Immature natural killer cell (primary cell): ENCODE measurements at places on chromosomes 16 and 17. TPM values are rescaled to one million over a fixed set of nuclear protein-coding genes. Genes with fewer than 3 reads are reported as not detected.
A peak's percentile ranks its signal among the peaks of the same experiment; 100 is the strongest.

DNA sequence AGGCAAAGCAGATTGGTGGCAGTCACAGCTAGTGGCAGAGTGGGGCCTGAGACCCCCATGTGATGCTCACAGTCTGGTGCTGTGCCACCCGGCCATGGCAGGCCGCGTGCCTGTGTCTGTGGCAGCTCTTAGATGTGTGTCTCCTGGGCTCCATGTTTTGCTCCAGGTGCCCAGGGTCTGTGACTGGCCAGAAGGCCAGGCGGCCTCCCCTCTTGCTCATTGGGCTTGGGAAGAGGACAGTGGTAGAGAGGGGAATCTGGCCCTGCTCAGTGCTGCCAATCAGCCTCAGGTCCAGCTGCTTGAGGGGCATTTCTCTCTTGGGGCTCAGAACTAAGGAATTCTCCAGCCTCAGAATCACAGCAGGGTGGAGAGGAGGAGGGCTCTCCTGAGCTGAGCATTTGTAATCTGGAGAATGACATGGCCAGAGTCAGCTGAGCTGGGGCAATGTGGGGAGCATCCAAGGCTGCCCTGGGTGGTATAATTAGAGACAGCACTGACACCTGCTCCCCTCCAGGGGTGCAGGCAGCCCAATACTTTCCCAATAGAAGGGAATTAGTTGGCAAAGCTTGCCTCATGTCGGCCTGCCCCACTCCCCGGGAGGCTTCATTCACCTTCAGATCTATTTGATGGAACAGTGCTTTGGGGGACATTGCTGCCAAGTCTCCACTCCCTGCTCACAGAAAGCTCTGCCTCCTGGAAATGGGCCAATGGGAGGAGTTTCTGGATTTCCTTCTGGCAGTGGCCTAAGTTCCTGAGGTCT, 2.7 kb upstream of the LASP1NB start:
- H3K4me3 ChIP-seq, result no peak overlapping the region
- no peaks in the 10 kb centered on the region for H3K36me3 ChIP-seq
- H3K27ac ChIP-seq, result peak overlapping the region; percentile 9
- peaks cover 6% of the 10 kb centered on the region for H3K27me3 ChIP-seq
- H3K4me1 ChIP-seq, result peaks cover 43% of the 10 kb centered on the region
- no peak for DNase-seq

DNA sequence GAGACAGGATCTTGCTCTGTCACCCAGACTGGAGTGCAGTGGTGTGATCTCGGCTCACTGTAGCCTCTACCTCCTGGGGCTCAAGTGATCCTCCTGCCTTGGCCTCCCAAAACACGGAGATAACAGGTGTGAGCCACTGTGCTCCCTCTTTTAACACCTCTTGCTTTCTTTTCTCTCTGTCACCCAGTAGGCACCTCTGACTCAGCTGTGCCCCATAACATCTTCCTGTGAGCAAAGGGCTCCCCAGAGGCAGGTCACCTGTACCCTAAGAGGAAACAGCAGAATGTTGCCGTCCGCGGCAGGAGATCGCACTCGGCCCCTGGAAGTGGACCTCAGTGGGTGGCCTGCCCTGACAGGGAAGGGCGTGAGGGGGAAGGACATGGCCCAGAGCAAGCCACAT, 918 bp upstream of the NLRC3 start:
- peaks cover 4% of the 10 kb centered on the region for H3K36me3 ChIP-seq
- H3K4me3 ChIP-seq, result peak overlapping the region; percentile 99
- peak; percentile 45 for DNase-seq

CRISPLD2 gene
- 0.05 TPM for polyA plus RNA-seq

DNA sequence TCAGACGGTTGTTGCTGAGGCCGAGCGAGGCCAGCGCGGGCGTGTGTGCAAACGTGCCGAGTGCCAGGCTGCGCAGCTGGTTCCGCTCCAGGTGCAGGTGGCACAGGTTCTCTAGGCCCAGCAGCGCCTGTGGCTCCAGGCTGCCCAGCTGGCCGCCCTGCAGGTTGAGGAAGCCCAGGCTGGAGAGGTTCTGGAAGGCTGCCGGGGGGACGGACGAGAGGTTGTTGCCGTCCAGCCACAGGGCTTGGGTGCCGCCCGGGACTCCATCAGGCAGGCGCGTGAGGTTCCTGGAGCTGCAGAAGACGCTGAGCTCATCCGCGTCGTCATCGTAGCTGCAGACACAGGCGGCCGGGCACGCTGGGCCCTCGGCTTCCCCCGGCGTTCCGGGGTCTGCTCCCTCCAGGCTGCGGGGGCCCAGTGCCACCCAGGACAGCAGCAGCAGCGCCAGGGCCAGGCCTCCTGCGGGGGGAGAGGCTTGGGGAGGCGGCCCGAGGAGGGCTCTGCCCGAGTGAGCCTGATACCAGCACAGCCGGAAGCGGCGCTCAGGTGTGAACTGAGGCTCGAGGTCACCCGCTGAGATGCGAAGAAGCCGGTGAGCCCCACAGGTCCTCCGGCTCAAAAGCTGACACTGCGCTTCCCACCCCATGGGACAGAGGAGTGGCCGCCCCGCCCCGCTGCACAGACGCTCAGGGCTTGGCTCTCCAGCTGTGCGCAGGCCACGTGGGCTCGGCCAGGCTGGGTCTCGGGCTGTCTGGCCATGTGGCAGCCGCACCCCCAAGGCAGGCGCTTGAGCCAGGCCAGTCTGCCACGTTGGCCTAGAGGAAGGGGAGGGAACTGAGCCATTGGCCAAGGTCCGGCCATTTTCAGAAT, 1.3 kb downstream of the IGFALS start:
- H3K4me3 ChIP-seq, result no peak overlapping the region
- peaks cover 6% of the 10 kb centered on the region for H3K27me3 ChIP-seq
- H3K36me3 ChIP-seq, result peaks cover 5% of the 10 kb centered on the region
- H3K27ac ChIP-seq, result no peak overlapping the region
- no peaks in the 10 kb centered on the region for H3K4me1 ChIP-seq
- DNase-seq, result no peak

ZG16 gene
- polyA plus RNA-seq, result not detected

DNA sequence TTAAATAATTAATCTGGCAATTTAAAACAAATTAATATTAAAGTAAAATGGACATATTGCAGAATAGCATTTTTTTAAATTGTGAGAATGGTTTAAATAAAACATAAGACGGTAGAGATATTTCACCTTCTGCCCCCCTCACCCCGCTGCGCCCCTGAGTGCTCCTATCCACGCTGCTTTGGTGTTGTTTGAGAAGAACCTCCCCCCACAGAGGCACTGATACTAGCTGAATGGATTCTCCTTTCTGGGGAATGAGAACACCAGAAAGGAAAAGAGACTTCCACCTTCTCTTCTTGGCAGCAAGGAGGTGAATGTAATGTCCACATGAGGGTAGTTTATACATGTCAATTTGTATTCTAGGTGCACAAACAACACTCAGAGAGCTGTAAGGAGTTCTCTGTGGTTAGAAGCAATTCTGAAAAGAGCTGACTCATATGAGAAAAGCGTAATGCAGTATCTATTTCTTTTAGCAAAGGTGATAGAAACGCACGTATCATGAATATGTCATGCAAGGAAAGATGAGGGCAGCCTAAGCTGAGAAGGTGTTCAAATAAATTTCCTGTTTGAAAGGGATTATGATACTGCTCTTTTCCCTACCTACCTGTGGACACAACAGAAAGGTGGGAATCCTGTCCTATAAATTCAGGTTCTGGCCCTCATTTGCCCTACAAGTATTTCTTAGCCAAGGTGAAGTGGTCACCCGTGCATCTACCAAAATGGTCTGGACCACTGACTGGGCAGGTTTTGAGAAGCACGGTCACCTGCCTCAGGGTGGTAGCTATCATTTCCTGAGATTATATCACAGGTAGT, 126.9 kb downstream of the PARN start:
- peaks cover 19% of the 10 kb centered on the region for H3K4me1 ChIP-seq
- no peaks in the 10 kb centered on the region for H3K36me3 ChIP-seq
- H3K27ac ChIP-seq, result no peak overlapping the region

GRCh38 chr16:15961060-15961511, 11.7 kb downstream of the ABCC1 start:
- H3K36me3 ChIP-seq, result no peaks in the 10 kb centered on the region
- peaks cover 44% of the 10 kb centered on the region for H3K4me1 ChIP-seq
- DNase-seq, result peak; percentile 43
- peaks cover 2% of the 10 kb centered on the region for H3K27me3 ChIP-seq
- peak overlapping the region; percentile 95 for H3K27ac ChIP-seq

DNA sequence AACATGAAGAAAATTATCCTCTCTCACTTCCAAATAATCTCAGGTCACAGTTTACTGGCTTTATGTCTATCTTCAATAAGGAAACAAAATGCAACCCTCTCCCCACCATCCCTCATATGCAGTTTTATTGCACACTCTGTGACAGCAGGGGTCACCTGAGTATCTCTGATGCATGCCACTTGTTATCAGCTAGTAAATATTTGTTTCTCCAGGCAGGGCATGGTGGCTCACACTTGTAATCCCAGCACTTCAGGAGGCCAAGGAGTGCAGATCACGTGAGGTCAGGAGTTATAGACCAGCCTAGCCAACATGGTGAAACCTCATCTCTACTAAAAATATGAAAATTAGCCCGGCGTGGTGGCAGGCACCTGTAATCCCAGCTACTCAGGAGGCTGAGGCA, 61.1 kb downstream of the ADAMTS18 start:
- H3K4me1 ChIP-seq, result no peaks in the 10 kb centered on the region
- no peaks in the 10 kb centered on the region for H3K36me3 ChIP-seq
- H3K27ac ChIP-seq, result no peak overlapping the region
- H3K27me3 ChIP-seq, result peaks cover 3% of the 10 kb centered on the region
- DNase-seq, result no peak
- H3K4me3 ChIP-seq, result no peak overlapping the region

DNA sequence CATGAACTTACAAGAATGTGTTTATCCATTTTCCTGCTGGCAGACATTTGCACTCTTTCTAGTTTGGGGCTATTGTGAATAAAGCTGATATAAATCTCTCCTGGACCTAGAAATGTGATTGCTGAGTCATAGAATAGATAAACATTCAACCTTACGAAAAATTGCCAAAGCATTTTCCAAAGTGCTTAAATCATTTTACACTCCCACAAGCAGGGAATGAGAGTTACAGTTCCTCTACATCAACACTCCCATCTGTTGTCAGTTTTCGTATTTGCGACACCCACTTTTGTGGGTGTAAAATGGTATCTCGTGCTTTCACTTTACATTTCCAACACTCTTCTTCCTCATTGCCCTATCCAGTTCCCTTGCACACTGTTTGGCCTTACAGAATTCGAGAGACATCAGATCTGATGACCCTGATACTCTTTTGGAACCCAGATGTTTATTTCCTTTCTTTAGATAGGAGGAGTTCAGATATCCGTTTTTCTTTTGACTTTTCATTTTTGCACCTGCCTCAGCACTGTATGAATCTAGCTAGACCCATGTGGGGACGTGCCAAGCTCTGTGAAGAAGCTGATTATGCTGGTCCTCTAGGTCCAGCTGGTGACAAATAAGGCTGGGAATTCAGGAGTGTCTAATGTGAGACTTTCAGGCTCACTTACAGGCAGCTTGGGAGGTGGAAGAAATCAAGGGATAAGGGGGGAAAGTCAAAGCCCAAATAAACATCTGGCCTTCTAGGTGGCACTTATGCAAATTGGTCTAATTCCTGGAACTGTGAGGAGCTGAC, 14.0 kb downstream of the SOX9 start:
- no peaks in the 10 kb centered on the region for H3K4me1 ChIP-seq
- no peaks in the 10 kb centered on the region for H3K27me3 ChIP-seq
- H3K27ac ChIP-seq, result no peak overlapping the region
- no peaks in the 10 kb centered on the region for H3K36me3 ChIP-seq
- no peak for DNase-seq

DNA sequence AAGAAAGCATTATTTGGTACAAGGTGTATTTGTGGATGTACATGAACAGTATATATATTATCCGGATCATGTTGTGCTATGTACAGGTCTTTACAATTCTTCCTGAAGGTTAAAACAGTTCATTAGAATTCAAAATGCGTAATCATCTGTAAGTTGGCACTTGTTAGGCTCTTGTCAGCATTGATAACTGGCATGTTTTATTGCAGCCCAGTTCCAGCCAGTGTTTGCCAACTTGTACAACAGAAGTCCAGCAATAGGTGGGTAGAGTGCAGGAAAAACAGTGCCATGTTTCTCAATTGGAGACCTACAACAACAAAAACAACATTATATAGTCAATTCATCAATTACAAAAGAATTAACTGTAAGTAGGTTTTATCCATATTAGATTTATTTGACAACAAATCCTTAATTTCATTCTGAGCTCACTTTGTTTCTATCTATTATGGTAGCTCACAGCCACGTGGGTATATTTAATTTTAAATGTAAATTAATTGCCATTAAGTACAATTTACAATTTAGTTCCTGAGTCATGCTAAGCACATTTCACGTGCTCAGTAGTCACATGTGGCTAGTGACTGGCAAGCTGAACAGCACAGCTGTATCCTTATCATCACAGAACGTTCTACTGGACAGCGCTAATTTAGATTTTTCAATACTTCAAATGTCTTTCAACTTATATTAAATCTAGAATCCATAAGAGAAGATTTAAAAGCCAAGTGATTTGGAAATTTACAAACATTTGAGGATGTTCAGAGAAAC, 8.6 kb upstream of the ANKFY1 start:
- no peak for DNase-seq
- no peak overlapping the region for H3K4me3 ChIP-seq
- peaks cover 17% of the 10 kb centered on the region for H3K4me1 ChIP-seq
- no peak overlapping the region for H3K27ac ChIP-seq

GRCh38 chr17:15007147-15007553, 258.0 kb downstream of the PMP22 start:
- H3K4me1 ChIP-seq, result no peaks in the 10 kb centered on the region
- H3K27me3 ChIP-seq, result peaks cover 3% of the 10 kb centered on the region
- H3K4me3 ChIP-seq, result no peak overlapping the region
- no peak for DNase-seq

- no peaks in the 10 kb centered on the region for H3K4me1 ChIP-seq
- no peak overlapping the region for H3K4me3 ChIP-seq
- no peak overlapping the region for H3K27ac ChIP-seq
Observed at GRCh38 chr17:70081885-70082284, 6.9 kb downstream of the KCNJ16 start.

- no peak for DNase-seq
- no peaks in the 10 kb centered on the region for H3K36me3 ChIP-seq
- no peaks in the 10 kb centered on the region for H3K27me3 ChIP-seq
- H3K4me3 ChIP-seq, result no peak overlapping the region
Observed at GRCh38 chr16:50631985-50632576, 49.0 kb downstream of the SNX20 start.

DNA sequence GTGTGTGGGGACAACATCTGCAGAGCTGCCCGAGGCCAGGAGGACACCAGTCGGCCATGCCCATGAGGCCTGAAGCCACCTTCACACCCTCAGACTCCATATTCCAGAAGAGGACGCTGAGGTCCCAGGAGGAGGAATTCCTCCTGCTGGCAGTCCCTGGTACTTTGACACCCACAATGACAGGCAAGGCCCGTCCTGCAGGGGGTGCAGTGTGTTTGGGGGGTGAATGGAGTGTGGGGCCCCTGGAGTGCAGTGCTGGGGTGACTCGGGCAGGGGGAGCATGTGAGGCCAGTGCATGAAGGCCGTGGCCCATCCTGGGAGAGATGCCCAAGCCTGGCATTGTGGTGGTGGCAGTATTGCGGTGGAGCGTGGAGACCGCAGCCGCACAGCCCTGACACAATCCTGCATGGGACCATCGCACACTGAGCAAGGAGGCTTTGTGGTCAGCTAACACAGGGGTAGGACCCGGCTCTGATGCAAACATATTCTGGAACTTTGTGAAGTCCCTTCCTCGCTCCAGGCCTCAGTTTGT, 52.2 kb downstream of the ZDHHC7 start:
- H3K4me1 ChIP-seq, result no peaks in the 10 kb centered on the region
- no peak overlapping the region for H3K27ac ChIP-seq
- H3K27me3 ChIP-seq, result peaks cover under 1% of the 10 kb centered on the region
- H3K4me3 ChIP-seq, result no peak overlapping the region

GRCh38 chr17:31392002-31392855, 754 bp downstream of the RAB11FIP4 start:
- peaks cover 9% of the 10 kb centered on the region for H3K4me1 ChIP-seq
- DNase-seq, result no peak
- no peak overlapping the region for H3K27ac ChIP-seq
- H3K27me3 ChIP-seq, result peaks cover 15% of the 10 kb centered on the region
- H3K4me3 ChIP-seq, result peak overlapping the region; percentile 81

MYO15A gene
- polyA plus RNA-seq, result 0.29 TPM
